ENCODE measurements at places on chromosomes 16 and 17. TPM values are rescaled to one million over a fixed set of nuclear protein-coding genes. Genes with fewer than 3 reads are reported as not detected.

Gene ZKSCAN2
- polyA plus RNA-seq = 5.8 TPM

Gene ABCA6
- 12.0 TPM for polyA plus RNA-seq

Gene KRTAP4-4
- not detected for polyA plus RNA-seq

Gene CIITA
- 3.1 TPM for polyA plus RNA-seq

Gene GDPD3
- 8.5 TPM for polyA plus RNA-seq

Gene TAT
- not detected for polyA plus RNA-seq

Gene MT1H
- not detected for polyA plus RNA-seq

Gene KCNG4
- polyA plus RNA-seq = 0.06 TPM
